ENCODE measurements at places on chromosomes 7 and 10. TPM values are rescaled to one million over a fixed set of nuclear protein-coding genes. Genes with fewer than 3 reads are reported as not detected.

TACR2 gene
- 184 TPM for total RNA-seq

LUC7L2 gene
- total RNA-seq, result 75.9 TPM

DNA sequence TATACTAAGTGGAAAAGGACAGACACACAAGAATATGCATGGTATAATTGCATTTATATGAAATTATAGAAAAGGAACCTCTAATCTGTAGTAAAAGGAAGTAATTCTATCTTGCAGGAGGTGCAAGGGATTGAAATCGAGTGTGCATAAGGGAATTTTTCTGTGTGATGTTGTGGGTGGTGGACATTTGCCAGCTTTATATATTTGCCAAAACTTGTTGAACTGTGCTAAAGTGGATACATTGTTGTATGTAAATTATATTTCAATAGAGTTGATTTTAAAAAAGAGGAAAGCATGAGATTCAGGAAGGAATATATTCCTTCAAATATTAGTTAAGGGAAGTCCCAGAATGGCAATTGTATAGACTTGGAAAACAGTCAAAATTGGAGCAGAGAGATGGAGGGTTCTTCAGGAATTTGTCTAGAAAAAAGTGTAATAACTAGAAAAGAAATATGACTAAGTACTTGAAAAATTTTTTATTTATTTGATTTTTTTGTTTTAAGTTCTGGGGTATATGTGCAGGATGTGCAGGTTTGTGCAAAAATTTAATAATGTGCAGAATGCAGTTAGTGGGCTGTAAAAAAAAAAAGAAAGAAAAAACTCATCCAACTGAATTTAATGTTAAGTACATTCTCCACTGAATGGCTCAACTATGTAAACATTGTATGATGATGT lies 96.1 kb downstream of the ARL4A start:
- no peak for DNase-seq

- DNase-seq, result no peak
Measured at GRCh38 chr10:9814285-9814864, 1203.3 kb upstream of the CELF2 start.

- no peak for DNase-seq
Measured at GRCh38 chr10:103396789-103397087, 312 bp downstream of the PDCD11 start.

DNA sequence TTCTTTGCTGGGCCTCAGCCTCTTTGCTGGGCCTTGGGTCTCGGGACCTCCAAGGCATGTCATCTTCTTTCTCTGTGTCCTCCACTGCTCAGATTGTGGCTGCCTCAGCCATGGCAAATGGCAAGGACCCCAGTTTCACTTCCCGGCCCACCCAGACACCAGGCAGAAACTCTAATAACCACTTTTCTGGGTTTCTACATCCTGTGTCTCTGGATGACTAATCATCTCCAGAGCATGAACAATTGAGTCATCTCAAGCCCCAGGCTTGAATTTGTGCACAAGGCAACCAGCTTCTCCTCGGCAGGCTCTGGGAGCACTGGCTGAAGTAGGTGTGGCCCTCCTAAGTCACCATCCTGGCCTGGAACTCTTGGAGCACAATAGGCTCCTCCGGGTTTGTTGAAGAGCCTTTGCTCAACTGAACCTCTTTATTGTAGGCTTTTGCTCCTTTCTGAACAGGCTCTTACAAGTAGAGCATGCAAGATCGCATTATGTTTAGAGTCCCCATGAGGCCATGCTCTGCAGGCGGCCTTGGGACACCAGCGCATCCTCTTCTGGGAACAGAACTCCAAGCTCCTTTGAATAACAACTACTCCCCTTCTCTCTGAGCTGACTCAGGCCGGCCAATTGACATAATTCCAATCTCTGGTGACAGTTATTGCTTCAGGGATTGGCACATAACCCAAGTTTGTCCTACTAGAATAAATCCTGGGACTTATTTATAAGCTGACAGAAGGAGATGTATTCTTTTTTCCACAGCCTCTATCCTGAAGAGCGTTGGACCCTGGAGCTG lies 218.1 kb downstream of the WDR11 start:
- DNase-seq, result no peak

All from sigmoid colon (tissue), 7 donors.